ENCODE measurements at places on chromosomes 2 and 18. TPM values are rescaled to one million over a fixed set of nuclear protein-coding genes. Genes with fewer than 3 reads are reported as not detected.
A peak's percentile ranks its signal among the peaks of the same experiment; 100 is the strongest.

The NEU2 gene
- not detected for total RNA-seq

DNA sequence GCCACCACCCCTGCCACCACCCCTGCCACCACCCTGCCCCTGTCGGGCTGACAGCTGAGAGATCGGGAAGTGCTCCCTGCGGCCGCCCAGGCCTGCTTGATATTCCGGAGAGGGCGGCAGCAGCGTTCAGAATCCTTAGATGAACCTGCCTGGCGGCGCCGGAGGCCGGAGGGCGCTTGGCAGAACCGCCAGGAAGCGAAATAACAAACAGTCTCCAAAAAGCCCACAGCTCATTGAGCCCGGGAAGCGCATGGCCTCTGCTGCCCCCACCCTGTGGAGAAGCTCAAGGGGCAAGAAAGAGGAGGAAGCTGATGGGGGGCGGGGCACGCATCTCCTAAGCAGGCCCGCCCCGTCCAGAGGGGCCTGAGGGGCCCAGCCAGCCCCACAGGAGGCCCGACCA lies 92.2 kb upstream of the MBOAT2 start:
- H3K27me3 ChIP-seq: no peaks in the 10 kb centered on the region
- peak; percentile 12 for DNase-seq
- no peak overlapping the region for H3K27ac ChIP-seq
- no peaks in the 10 kb centered on the region for H3K36me3 ChIP-seq
- no peak overlapping the region for H3K4me3 ChIP-seq

The CDH7 gene
- not detected for total RNA-seq

DNA sequence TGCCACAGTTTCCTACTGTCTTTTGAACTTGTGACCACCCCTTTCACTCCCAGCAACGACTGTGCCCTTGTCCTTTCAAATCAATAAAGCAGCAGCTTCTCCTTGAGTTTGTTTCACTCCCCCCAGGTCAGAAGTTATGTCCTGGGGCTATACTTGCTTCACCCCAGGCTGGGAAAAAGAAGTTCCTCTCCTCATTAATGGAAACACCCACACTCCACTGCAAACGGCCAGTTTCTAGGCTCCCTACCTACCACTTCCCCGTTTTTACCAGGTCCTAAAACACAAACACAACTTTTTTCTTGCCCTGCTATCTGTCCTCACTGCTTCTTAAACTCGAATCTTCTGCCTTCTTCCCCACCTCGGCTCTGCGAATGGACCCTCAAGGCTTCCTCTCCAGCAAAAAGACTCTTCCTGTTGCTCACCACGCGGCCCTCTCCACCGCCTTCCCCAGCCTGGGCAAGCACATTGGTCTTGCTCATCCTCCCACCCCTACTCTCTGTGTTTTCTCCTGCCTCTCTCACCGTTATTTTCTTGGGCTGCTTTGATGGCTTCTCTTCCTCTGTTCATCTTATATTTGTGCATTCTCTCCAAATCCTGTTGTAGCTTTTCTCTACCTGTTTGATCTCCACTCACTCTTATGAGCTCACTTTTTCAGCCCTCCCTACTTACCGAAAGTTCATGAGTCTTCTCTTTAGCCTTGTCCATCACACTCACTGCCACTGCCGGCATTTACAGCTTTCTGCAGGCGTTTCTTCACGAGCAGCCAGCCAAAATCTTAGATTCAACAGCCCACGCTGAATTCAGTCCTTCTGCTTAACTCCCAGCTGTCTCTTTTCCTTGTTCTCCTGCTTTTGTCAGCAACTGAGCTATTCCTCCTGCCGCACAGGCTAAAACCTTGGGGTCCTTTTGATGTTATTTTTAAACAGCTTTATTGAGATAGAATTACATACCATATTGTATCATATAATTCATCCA lies 7.0 kb upstream of the SP5 start:
- H3K36me3 ChIP-seq: no peaks in the 10 kb centered on the region
- peaks cover 45% of the 10 kb centered on the region for H3K27me3 ChIP-seq
- no peak for DNase-seq

DNA sequence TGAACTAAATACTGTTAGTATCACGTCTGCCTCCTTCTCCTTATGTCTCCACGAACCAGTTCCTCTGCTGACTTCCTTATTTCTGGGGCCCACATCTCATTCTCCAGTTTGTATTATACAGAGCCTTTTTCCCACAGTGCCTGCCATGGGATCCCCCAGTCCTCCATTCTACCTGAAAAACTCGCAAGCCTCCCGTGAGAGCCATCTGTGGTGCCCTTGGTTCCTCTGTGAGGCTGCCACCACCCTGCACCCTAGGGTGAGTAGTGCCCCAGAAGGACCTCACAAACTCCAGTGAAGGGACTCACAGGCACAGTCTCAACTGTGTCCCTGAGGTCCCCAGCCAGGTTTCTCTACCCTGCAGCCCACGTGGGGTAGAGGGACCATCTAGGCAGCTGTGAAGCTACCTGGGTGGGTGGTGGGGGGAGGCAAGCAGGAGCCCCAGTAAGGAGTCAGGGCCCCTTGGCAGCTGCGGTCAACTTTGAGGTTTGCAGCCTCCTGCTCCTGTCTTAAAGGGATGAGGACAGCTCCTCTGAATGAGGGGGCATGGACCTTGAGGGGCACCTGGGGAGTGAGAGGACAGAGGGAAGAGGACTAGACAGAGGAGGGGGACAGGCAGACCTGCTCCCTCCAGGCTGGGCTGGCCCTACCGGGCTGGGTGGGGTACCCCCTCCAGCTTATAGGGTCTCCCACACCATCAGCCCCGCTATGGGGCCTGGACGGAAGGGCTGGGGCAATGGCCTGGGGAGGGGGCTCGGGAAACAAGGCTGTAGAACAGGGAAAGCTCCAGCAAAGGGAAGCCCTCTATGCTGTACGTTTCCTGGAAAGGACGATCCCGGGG lies 1.0 kb downstream of the PSTPIP2 start:
- H3K36me3 ChIP-seq: no peaks in the 10 kb centered on the region
- peak overlapping the region; percentile 74 for H3K27ac ChIP-seq
- DNase-seq: no peak
- H3K4me1 ChIP-seq: peaks cover 16% of the 10 kb centered on the region
- H3K27me3 ChIP-seq: no peaks in the 10 kb centered on the region

GRCh38 chr2:231159306-231159705 lies 34.5 kb upstream of the HTR2B start:
- no peaks in the 10 kb centered on the region for H3K4me1 ChIP-seq
- no peak overlapping the region for H3K4me3 ChIP-seq
- no peak overlapping the region for H3K27ac ChIP-seq
- H3K36me3 ChIP-seq: peaks cover 54% of the 10 kb centered on the region
- no peak for DNase-seq

DNA sequence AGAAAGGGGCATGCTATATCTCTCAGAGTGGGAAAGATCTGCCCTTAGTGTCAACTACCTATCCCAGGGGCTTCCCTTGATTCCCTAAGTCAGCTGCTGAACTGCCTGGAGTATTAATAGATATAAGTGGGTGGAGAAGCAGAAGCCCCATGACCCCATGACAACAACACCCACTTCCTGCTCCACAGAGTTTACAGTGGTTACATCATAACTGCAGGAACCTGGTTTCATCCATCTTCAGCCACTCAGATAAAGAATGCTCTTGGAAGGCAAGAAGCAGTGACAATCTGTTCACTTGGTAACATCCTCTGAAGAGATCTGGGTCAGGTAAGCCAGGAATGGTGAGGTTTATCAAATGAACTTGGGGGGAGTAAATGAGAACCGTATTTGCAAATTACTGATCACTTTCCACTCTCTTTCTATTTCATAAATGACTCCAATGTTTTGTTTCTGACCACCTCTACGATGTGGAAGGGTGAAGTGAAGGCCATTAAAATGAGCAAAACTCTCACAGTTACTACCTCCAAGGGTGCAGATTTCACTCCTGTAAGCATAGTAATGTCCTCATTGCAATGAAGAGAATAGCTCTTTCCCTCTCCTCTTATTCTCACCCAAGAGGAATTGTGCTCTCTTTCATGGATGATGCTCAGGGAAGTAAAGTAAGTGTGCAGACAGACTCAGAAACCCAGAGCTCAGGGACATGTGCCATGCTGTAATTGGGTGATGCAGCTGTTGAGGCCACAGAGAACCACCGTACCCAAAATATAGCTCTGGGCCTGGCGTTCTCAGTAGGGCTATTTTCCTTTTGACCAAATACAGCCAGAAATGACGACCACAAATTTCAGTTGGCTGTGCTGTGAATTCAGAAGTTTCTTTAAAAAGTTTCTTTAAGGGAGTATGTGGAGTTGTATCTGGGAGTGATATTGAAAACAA lies 192.8 kb upstream of the APCDD1 start:
- H3K36me3 ChIP-seq: no peaks in the 10 kb centered on the region
- H3K4me1 ChIP-seq: no peaks in the 10 kb centered on the region
- no peak overlapping the region for H3K4me3 ChIP-seq
- no peaks in the 10 kb centered on the region for H3K27me3 ChIP-seq
- DNase-seq: no peak
